Subcutaneous preadipocyte (primary cell): ENCODE measurements at places on chromosomes 2 and 18. TPM values are rescaled to one million over a fixed set of nuclear protein-coding genes. Genes with fewer than 3 reads are reported as not detected.

The MBD1 gene
- total RNA-seq, result 37.8 and 60.4 TPM in 2 replicates

The DUSP19 gene
- 1.1 and 2.2 TPM in 2 replicates for total RNA-seq

The TRAPPC12 gene
- total RNA-seq, result 66.9 and 80.0 TPM in 2 replicates

The TEX44 gene
- not detected in 2 replicates for total RNA-seq

The FMNL2 gene
- 38.2 and 83.5 TPM in 2 replicates for total RNA-seq

The COL4A3 gene
- total RNA-seq, result under 0.01 TPM in 2 replicates

The ERMN gene
- total RNA-seq, result not detected in 2 replicates

The NT5C1B gene
- total RNA-seq, result not detected in 2 replicates

The UPP2 gene
- total RNA-seq, result not detected in 2 replicates

The SCG2 gene
- total RNA-seq, result 0.39 and 1.1 TPM in 2 replicates

The C2orf76 gene
- total RNA-seq, result 5.1 and 5.9 TPM in 2 replicates

The SLC9A2 gene
- total RNA-seq, result under 0.01 TPM in 2 replicates
